ENCODE measurements at places on chromosomes 7 and 10.

DNA sequence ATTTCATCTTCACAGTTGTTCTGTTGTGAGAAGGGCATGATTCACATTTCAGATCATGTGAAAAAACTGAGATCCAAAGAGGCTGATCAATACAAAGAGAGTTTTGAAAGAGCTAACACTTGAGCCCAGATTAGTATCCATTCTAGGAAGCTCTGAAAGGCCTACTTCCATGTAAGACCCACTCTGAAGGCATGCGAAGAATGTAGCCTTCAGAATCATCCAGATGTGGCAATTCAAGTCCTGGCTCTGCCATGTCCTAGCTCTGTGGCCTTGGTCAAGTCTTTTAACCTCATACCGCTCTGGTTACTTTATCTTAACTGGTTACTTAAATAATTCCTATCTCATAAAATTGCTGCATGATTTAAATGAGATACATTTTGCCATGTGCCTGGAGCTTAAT is 111.1 kb downstream of the FZD1 start:
- no peak for DNase-seq

DNA sequence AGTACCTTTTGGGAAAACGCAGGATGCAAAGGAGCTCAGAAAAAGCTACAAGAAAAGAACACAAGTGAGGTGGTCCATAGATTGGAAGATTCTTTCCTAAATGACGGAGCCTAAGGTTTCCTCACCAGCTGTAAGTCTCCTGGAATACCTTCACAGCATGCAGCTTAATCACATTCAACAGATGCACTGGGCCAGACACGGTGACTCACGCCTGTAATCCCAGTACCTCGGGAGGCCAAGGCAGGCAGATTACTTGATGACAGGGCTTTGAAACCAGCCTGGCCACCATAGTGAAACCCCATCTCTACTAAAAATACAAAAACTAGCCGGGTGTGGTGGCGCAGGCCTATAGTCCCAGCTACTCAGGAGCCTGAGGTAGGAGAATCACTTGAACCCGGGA is 228.7 kb downstream of the FRMD4A start:
- no peak for DNase-seq

DNA sequence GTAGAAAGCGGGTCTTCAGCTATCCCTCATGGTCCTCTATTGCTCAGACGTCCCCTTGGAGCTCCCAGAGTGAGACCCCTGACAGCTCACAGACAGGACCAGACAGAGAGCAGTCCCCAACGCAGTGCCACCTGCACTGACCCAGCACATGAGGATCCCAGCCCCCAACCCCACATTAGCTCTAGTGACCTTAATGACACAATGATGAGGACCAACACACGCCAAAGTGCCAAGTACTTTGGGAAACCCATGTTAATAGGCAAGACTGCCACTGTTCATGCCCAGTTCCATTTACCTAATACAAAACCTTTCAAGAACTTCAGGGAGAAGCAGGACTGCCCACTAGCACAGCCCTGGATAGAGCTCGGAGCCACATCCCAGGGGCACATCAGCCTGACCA is 5.7 kb upstream of the GRB10 start:
- DNase-seq: no peak

GRCh38 chr10:10542477-10542876 is 475.2 kb upstream of the CELF2 start:
- no peak for DNase-seq

GRCh38 chr10:11758527-11759236 is 16.5 kb downstream of the ECHDC3 start:
- DNase-seq: no peak

- DNase-seq: no peak
Observed at GRCh38 chr10:119219871-119220270, 12.5 kb downstream of the GRK5 start.

- no peak for DNase-seq
Observed at GRCh38 chr10:72688208-72688651, 3.7 kb upstream of the MCU start.

DNA sequence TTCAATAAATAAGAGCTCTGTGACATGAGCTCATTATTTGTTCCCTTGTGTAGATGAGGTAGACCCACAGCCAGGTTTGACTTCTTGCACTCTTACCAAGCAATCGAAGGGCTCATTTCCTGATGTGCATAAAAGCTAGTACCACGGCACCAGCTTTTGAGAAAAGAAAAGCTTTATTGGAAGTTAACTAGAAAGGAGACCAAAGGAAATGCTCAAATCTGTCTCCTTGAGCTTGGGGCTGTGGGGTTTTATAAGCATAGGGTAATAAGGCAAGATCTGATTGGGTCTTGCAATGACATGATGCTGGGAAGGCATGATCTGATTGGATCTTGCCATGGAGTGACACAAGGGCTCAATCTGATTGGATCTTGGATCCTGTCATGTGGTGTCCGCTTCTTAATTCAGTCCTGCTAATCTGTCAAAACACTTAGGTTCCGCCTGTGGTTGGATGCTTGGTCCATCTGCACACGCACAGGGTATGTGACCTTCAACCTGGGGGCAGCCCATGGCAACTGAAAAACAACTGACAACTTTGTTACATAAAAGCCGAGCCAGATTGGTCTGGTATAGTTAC is 47.8 kb upstream of the FRMD4A start:
- DNase-seq: no peak

DNA sequence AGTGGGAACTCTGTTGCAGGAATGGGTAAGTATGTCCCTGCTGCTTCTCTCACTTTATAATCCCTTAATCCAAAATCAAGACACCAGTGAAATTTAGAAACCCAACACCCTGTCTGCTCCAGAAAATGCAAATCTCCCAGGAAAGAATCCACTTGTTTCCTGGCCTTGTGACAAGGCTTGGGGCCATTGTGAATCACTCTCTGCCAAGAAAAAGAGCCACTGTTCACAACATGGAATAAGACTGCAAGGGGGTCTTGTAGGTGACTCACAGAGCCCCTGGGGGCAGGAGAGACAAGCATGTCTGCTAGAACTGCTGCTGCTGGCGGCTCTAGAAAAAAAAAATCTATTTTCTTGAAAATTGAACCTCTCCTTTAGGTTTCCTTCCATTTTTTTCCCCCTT is 191.2 kb downstream of the SORCS1 start:
- DNase-seq: no peak

DNA sequence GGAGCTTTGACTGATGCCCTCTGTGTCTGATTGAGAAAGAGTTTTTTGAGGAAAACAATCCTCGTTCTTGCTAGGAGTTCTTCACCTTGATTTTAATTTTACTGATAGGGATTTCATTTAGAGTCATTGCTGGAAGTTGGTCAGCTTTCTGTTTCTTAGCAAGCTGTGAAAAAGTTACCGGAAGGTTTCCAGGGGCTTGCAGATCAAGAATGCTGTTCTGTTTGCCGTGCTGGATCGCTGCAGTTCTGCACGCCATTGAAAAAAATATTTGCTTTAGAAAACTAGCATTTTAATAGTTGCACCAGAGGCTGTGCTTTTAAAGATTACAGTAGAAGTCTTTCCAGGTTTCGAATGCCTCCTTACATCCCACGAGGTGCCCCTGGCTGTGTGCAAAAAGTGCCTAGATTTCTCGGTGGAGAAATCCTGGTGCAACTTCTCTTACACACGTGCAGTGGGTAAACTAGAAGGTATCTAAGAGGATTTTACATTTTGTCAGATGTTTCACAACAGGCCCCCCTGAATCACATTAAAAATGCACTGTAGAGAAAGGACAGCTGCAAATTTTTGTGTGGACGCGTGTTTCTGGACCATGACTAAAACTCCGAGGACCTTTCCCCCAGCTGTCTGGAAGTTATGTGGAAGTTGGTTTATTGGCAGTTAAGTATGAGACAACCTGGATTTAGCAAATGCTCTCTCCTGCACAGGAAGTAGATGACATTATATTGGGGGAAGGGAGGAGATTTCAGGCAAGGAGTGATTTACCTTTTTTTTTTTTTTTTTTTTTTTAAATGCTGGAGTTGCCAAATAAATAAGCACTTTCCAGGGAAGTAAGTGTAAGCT is 5.8 kb downstream of the TCF7L2 start:
- no peak for DNase-seq

DNA sequence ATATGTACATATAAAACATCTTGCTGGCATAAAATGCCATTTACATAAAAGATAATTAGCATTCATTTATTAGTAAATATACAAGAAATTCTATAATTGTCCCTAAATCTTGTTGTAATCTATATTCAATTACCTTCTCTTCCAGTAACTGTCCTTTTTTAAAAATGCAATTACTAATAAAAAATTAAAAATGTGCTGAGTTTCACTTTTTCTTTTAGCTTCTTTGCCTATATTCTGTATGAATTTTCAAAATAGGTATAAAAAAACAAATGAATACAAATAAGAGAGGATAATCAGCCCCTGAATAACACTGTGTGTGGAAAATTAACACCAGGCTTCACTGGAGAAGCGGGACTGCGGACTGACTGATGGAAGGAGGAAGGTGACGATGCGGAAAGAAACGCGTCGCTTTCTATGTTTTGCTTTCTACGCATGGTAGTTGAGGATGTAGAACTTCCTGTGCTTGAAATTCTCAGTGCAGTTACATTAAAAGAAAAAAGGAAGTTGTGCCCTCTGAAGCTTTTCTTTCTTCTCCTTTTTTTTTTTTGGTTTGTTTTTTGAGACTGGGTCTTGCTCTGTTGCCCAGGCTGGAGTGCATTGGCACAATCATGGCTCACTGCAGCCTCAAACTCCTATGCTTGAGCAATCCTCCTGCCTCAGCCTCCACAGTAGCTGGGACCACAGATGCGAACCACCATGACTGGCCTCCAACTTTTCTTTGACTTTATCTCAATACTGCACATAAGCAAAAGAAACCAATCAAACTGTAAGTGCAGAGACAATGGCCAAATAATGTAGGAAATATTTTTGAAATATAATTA is 7.4 kb upstream of the ZMYND11 start:
- DNase-seq: no peak

DNA sequence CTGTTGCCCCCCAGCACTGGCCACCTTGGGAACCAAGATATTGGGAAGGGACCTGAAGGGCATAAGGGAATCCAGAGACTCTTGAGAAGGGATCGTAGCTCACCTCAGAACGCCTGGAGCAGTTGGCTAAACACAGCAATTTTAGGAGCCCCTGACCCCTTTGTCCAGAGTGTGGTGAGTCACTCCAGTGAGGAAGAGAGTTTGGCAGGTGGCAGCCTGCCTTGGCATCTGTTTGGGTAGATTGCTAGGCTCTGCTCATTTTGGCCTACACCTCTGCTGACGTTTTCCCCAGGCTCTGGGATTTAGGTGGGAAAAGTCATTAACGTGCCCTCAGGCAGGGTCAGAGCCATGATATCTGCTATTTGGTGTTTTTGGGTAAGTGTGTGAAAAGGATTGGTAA is 100.6 kb downstream of the GRB10 start:
- no peak for DNase-seq

GRCh38 chr10:1124796-1125195 is 68.6 kb downstream of the WDR37 start:
- DNase-seq: no peak

DNA sequence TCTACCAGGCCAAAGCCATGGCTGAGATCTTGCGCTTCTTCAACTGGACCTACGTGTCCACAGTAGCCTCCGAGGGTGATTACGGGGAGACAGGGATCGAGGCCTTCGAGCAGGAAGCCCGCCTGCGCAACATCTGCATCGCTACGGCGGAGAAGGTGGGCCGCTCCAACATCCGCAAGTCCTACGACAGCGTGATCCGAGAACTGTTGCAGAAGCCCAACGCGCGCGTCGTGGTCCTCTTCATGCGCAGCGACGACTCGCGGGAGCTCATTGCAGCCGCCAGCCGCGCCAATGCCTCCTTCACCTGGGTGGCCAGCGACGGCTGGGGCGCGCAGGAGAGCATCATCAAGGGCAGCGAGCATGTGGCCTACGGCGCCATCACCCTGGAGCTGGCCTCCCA is 142.7 kb downstream of the GRM3 start:
- DNase-seq: no peak

DNA sequence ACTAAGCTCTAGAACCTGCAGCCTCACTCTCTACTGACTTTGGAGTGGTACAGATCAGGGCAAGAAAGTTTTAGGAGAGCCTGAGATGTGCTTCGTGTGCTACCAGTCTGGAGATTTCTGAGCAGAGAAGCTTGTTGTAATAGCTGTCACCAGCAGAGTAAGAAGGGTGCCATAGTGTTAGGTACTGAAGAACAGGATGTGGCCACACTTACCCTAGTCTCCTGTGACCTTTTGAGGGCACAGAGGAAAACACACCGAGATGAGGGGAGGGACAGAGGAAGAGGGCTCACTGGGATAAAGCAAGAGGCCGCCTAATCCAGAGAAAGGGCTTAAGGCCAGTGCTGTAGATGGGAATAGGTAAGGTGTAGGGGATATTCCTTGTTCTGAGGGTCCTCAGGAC is 146.2 kb upstream of the MTPN start:
- DNase-seq: no peak

DNA sequence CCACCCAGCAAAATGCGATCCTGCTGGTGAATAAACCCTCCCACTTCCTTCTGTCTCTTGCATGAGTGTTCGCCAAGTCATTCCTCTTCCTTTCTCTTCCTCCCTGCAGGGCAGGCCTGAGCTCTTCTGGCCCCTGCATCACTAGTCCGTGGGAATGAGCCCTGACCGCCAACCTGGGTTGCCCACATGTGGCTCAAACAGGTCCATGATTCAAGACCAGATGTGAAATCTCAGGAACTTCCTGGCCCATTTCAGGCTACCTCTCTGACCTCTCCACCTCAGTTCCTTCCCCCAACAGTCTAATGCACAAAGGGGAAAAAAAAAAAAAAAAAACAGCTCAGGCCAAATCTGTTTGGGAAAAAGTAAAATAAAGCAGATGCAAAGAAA is 5.4 kb upstream of the YWHAG start:
- no peak for DNase-seq

DNA sequence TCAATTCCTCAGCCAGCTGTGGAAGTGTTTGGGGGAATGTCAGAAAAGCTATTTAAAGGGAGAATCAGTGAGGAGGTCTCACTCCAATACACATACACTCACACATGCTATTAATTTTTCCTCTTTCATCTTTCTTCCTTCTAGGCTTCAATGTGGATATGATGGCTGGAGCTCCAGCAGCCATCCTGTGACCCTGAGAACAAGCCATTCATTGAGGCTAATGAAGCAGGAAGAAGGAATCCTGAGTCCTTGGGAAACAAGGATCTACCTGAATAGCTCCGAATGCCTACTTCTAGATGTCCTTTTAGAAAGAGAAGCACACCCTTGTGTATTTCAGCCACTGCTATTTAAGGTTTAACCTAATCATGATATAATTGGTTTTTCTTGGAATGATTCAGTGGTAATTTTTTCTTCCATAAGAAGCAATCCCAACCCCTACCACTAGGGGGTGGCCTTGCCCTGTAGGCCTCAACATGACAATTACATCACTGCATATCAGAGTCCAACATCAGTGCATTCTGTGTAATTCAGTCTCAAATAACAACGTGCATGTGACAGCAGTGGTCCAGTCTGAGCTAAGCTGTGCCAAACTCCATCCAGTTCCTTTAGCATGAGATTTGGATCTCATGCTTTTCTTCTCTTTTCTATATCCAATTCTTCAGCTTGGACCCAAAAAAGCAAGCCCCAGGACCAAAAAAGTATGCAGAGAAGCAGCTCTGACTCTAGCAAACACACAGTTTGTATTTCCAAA is 85.3 kb upstream of the ANKRD1 start:
- DNase-seq: no peak

- peak; percentile 0 for DNase-seq
Observed at GRCh38 chr10:67697724-67698131, 1.7 kb upstream of the CTNNA3 start.

GRCh38 chr10:5809527-5810154 is 3.6 kb downstream of the GDI2 start:
- no peak for DNase-seq

- DNase-seq: no peak
Observed at GRCh38 chr7:41147606-41148485, 555.0 kb downstream of the INHBA start.

- no peak for DNase-seq
Observed at GRCh38 chr7:27193335-27194001, 6.4 kb downstream of the HOXA13 start.

All from DMS79 (cell line).